Smooth muscle cell of the coronary artery (primary cell): ENCODE measurements at places on chromosomes 2 and 18. TPM values are rescaled to one million over a fixed set of nuclear protein-coding genes. Genes with fewer than 3 reads are reported as not detected.

Gene CELF4
- not detected in 2 replicates for total RNA-seq

Gene MOCOS
- 0.68 and 4.7 TPM in 2 replicates for total RNA-seq

Gene NYAP2
- total RNA-seq = not detected in 2 replicates

Gene EVX2
- total RNA-seq = not detected in 2 replicates

Gene CAPN13
- not detected in 2 replicates for total RNA-seq

Gene TMEM37
- total RNA-seq = 0.53 TPM in 1 of 2 replicates, not detected in the other

Gene PROC
- 0.30 TPM in 1 of 2 replicates, not detected in the other for total RNA-seq

Gene CFAP65
- total RNA-seq = not detected in 2 replicates

Gene HRH4
- 0.08 and 0.12 TPM in 2 replicates for total RNA-seq

Gene GGCX
- total RNA-seq = 44.0 and 48.0 TPM in 2 replicates

Gene KCNE4
- total RNA-seq = 0.38 and 15.8 TPM in 2 replicates

Gene GCKR
- 0.12 and 3.5 TPM in 2 replicates for total RNA-seq

Gene CTLA4
- not detected in 2 replicates for total RNA-seq

Gene TM4SF20
- total RNA-seq = 0.23 TPM in 1 of 2 replicates, not detected in the other

Gene ASB18
- total RNA-seq = not detected in 2 replicates

Gene SLC35G4
- not detected in 2 replicates for total RNA-seq

Gene MYO3B
- under 0.01 and 0.47 TPM in 2 replicates for total RNA-seq

Gene NAT8
- total RNA-seq = not detected in 2 replicates

Gene PLEKHH2
- 0.60 and 2.1 TPM in 2 replicates for total RNA-seq

Gene BCL2
- 0.60 and 7.3 TPM in 2 replicates for total RNA-seq

Gene TMEM18
- total RNA-seq = 8.0 and 20.7 TPM in 2 replicates

Gene SPIRE1
- 16.3 and 29.5 TPM in 2 replicates for total RNA-seq

Gene STAT4
- total RNA-seq = 4.1 and 4.4 TPM in 2 replicates

Gene CTIF
- 20.6 and 36.8 TPM in 2 replicates for total RNA-seq

Gene ANO7
- total RNA-seq = 0.12 and 0.23 TPM in 2 replicates

Gene CRYGD
- not detected in 2 replicates for total RNA-seq

Gene SALL3
- not detected in 2 replicates for total RNA-seq

Gene YIPF4
- 11.6 and 12.9 TPM in 2 replicates for total RNA-seq

Gene ACAA2
- total RNA-seq = 19.4 and 41.5 TPM in 2 replicates

Gene CEP192
- 21.1 and 23.2 TPM in 2 replicates for total RNA-seq

Gene SCYGR4
- under 0.01 TPM in 1 of 2 replicates, not detected in the other for total RNA-seq

Gene PLA2R1
- 15.4 and 22.9 TPM in 2 replicates for total RNA-seq

Gene POLE4
- 28.2 and 35.9 TPM in 2 replicates for total RNA-seq

Gene EVA1A
- total RNA-seq = 16.3 and 48.0 TPM in 2 replicates

Gene RAB6C
- total RNA-seq = not detected in 2 replicates

Gene RAPGEF4
- total RNA-seq = 0.90 and 3.0 TPM in 2 replicates

Gene PAX8
- total RNA-seq = 0.35 TPM in 1 of 2 replicates, not detected in the other

Gene MARCHF4
- total RNA-seq = 0.12 and 2.9 TPM in 2 replicates

Gene SNORC
- 0.59 and 0.83 TPM in 2 replicates for total RNA-seq

Gene NEURL3
- total RNA-seq = 0.08 TPM in 1 of 2 replicates, not detected in the other

Gene ALPP
- total RNA-seq = not detected in 2 replicates

Gene UGT1A5
- total RNA-seq = not detected in 2 replicates

Gene PID1
- total RNA-seq = 6.6 and 11.4 TPM in 2 replicates

Gene NMUR1
- 0.23 TPM in 1 of 2 replicates, not detected in the other for total RNA-seq

Gene FAP
- 169 and 182 TPM in 2 replicates for total RNA-seq

Gene ARHGEF4
- 0.90 and 12.2 TPM in 2 replicates for total RNA-seq

Gene GPC1
- total RNA-seq = 40.2 and 47.5 TPM in 2 replicates

Gene TBC1D8
- 11.7 and 49.1 TPM in 2 replicates for total RNA-seq

Gene SERPINB10
- total RNA-seq = not detected in 2 replicates

Gene SLC4A3
- total RNA-seq = 1.7 and 2.1 TPM in 2 replicates

Gene LINC00305
- not detected in 2 replicates for total RNA-seq

Gene RGPD3
- under 0.01 and 0.15 TPM in 2 replicates for total RNA-seq

Gene CHMP3
- total RNA-seq = 83.5 and 126 TPM in 2 replicates

Gene DPP4
- 42.1 and 649 TPM in 2 replicates for total RNA-seq

Gene XIRP2
- total RNA-seq = under 0.01 TPM in 1 of 2 replicates, not detected in the other

Gene QPCT
- 2.2 and 13.6 TPM in 2 replicates for total RNA-seq

Gene POTEI
- not detected in 2 replicates for total RNA-seq

Gene YWHAQ
- total RNA-seq = 232 and 254 TPM in 2 replicates

Gene SERPINB3
- total RNA-seq = 2.3 TPM in 1 of 2 replicates, not detected in the other

Gene OTOS
- total RNA-seq = 0.23 TPM in 1 of 2 replicates, not detected in the other
